H9 (cell line): ENCODE measurements at places on chromosomes 3 and 15.

DNA sequence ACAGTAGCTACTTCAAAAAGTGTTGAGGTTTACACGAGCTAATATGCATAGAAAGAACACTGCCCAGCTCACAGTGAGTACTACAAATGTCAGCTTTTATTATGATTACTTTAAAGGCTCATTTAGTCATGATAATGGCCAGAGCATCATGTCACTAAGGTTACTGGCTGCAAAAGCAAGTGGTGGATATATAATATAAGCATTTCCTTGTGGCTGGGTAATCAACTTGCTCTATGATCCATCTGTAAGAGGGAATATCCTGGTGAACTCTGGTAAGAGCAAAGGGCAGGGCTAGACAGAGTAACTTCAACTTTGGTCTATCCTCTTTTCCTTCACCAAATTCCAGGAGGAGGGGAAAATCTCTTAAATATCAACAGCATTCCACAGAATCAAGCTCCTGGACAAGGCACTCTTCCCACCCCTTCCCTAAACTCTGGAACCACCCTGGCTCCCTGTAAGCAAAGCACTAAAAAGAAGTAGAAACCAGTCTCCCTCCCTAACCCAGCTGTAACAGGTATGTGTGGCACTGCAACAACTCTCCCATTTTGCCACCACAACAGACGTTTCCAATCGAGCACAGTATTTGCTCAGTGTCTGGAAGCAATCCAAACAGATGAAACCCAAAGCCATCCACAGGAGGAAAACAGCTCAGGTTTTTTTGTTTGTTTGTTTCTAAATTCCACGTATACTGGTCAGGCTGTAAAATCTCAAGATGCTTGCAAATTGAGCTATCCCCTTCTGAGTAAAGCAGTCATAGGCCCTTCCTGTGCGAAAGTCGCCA, 13.4 kb downstream of the B4GALT4 start:
- H3K36me3 ChIP-seq = peaks cover 75% of the 10 kb centered on the region
- H3K27me3 ChIP-seq = no peaks in the 10 kb centered on the region
- H3K4me1 ChIP-seq = no peaks in the 10 kb centered on the region
- no peak overlapping the region for H3K4me3 ChIP-seq

DNA sequence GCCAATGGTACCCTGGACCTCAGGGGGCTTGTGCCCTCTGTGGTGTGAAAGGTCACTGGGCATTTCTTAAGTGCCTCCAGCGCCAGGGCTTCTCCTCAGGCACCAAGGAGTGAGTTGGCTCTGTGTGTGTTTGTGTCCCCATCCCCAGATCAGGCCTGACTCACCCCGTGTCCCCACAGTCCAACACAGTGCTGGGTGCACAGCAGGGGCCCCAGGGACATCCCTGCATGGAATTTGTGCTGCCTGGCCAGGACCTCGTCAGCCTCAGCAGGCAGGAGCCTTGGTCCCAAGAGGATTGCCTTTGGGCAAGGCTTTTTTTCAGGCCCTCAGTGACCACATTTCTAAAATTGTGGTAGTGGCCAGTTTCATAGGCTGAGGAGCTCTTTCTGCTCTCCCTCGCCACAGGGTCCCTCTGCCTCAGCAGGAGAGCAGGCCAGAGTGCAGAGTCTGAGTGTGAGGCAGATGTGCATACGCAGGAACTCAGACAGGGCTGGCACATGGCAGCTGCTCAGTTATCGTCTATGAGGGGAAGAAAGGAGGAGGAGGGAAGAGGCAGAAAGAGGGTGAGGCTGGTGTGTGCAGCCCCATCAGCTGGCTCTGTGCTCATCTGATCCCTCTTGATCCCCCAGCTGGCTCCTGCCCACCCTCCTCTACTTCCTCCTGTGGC, 215.6 kb downstream of the RPLP1 start:
- DNase-seq = no peak
- H3K27ac ChIP-seq = no peak overlapping the region
- H3K4me3 ChIP-seq = no peak overlapping the region
- no peaks in the 10 kb centered on the region for H3K27me3 ChIP-seq
- no peaks in the 10 kb centered on the region for H3K4me1 ChIP-seq

DNA sequence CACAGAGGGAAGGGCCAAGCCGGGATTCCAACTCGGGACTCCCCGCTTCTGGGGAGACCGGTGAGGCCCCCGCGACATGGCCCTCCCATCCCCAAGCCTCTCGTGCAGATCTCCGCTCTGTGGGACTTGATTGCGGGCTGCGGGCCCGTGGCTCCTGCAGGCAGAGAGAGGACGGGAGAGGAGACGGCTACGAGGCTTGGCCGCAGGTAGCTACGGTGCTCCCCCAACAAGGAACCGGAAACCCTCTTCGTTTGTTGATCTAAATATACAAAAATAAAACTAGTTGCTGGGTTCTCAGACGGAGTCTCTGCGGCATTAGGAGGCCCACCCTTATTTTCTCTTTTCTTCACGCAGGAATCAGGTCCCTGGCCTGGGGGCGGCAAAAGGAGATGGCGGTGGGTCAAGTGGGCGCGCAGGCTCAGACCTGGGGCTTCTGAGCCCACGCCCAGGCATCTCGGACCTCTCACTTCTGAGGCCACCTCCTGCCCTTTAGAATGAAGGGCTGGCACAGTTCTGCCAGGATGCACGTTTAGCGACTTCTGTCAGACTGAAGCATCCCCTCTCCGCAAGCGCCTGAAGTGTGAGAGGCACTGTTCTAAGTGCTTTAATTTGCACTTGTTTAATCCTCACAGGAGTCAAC, 10.9 kb downstream of the GNB5 start:
- H3K36me3 ChIP-seq = no peaks in the 10 kb centered on the region; the same call in 2 of the 3 replicates
- H3K4me1 ChIP-seq = peaks cover 4% of the 10 kb centered on the region; the same call in 1 of the 2 replicates
- no peak for DNase-seq
- no peak overlapping the region for H3K27ac ChIP-seq
- H3K4me3 ChIP-seq = peak overlapping the region; percentile 85

DNA sequence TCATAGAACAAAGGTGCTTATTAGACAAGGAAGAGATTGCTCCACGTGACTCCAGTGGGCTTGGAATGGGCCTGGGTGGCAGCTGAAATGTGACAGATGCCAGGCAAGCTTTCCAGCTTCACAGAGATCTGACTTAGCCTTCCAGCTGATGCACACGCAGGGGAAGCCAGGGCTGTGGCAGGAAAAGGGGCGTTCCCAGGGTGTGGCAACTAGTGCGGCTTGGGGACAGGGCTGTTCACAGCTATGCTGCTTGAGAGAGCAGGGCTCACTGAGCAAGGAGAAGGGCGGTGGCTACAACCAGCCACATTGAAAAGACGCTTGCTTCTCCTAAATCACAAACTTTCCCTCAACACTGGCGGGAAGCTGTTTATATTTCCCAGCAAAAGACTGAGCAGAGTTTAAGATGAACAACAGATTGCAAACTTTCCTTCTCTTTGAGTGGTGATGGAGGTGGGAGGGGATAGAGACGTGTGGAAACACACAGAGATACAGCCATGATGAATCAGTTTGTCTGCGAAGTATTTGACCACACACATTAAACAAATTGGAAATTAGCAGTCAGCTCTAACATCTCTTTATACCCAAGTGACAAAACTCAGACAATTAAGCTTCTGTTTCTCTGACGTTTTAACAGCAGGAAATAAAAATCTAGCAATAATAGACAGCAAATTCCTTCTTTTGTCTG, 127.5 kb downstream of the BDH1 start:
- no peak overlapping the region for H3K4me3 ChIP-seq
- no peak for DNase-seq
- H3K36me3 ChIP-seq = no peaks in the 10 kb centered on the region
- H3K27me3 ChIP-seq = no peaks in the 10 kb centered on the region

- peaks cover 10% of the 10 kb centered on the region; the same call in 1 of the 2 replicates for H3K36me3 ChIP-seq
- no peak overlapping the region for H3K4me3 ChIP-seq
- H3K4me1 ChIP-seq = peaks cover 2% of the 10 kb centered on the region; the same call in 1 of the 2 replicates
- H3K27ac ChIP-seq = no peak overlapping the region
- no peak for DNase-seq
These were observed 9.1 kb downstream of the GRM2 start for GRCh38 chr3:51715977-51716294.

GRCh38 chr3:193987186-193987585, 148.8 kb upstream of the HES1 start:
- peaks cover 3% of the 10 kb centered on the region; the same call in 1 of the 3 replicates for H3K36me3 ChIP-seq
- H3K27me3 ChIP-seq = no peaks in the 10 kb centered on the region
- no peak for DNase-seq
- H3K4me1 ChIP-seq = no peaks in the 10 kb centered on the region

DNA sequence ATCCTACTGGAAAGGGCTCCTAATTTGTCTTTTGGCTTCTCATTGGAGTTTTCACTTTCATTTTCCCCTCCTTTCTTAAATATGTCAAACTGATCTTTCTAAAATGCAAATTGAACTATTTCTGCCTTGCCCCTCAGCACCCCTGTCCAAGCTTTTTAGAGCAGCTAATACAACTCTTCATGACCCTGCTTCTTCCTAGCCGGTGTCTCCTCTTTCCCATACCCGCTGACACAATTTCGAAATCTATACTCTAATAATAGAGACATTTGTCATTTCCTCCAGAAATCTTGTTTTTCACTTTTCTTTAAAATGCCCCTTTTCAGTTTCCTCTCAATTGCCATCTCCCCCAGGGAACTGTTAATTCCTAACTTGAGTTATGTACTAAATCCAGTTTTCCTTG, 2.9 kb upstream of the EPHA3 start:
- H3K4me1 ChIP-seq = no peaks in the 10 kb centered on the region
- no peak for DNase-seq
- no peak overlapping the region for H3K4me3 ChIP-seq
- H3K27ac ChIP-seq = no peak overlapping the region

DNA sequence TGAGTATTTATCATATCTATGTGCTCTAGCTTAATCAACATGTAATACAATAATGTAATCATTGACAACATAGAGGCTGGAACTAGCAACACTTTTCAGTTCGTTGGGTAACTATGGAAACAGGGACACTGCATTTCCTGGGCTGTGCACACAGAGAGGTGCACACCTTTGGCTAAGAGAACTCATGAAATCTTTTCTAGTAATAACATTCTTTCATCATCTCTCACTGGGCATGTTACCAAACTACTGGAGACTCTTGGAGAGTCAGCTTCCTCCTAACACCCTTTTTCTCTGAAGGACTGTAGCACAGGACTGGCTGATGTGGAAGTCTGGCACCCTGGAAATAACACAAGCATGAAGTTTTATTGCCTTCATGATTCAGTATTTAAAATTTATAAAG, 135.6 kb downstream of the KCNMB2 start:
- H3K27ac ChIP-seq = no peak overlapping the region
- no peak overlapping the region for H3K4me3 ChIP-seq
- DNase-seq = no peak

- no peak for DNase-seq
- no peak overlapping the region for H3K4me3 ChIP-seq
- no peak overlapping the region for H3K27ac ChIP-seq
- peaks cover 2% of the 10 kb centered on the region; the same call in 1 of the 2 replicates for H3K4me1 ChIP-seq
- no peaks in the 10 kb centered on the region for H3K36me3 ChIP-seq
- H3K27me3 ChIP-seq = no peaks in the 10 kb centered on the region
These were observed 45.5 kb downstream of the NEK11 start for GRCh38 chr3:131072099-131072559.

DNA sequence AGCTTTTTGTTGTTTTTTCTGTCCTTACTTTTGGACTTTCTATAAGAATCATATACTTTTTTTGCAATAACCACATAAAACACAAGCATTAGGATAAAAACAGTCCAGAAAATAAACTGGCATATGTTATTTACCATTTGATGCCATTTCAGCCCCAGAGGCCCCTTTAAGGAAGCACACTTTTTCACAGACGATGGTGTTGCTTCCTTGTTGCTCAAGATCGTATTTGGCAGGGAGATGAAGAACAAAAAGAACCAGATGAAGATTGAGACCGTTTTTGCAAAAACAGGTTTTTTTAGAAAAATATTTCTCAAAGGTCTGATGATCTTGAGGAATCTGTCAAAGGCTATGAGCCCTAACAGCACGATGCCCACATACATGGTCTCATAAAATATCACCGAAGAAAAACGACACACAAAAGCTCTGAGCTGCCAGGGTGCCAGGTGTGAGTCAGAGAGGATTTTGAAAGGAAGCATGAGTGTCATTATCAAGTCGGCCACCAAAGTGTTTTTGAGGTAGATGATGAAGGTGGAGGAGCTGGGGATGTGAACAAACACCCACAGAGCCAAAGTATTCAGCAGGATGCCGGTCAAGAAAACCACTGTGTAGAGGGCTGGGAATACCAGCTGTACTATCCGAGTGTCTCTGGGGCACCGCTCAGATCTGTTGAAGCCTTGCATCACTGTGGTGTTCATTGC, 902 bp downstream of the P2RY13 start:
- no peaks in the 10 kb centered on the region for H3K27me3 ChIP-seq
- no peak overlapping the region for H3K4me3 ChIP-seq
- H3K27ac ChIP-seq = no peak overlapping the region
- no peak for DNase-seq
- H3K4me1 ChIP-seq = no peaks in the 10 kb centered on the region
- no peaks in the 10 kb centered on the region for H3K36me3 ChIP-seq

DNA sequence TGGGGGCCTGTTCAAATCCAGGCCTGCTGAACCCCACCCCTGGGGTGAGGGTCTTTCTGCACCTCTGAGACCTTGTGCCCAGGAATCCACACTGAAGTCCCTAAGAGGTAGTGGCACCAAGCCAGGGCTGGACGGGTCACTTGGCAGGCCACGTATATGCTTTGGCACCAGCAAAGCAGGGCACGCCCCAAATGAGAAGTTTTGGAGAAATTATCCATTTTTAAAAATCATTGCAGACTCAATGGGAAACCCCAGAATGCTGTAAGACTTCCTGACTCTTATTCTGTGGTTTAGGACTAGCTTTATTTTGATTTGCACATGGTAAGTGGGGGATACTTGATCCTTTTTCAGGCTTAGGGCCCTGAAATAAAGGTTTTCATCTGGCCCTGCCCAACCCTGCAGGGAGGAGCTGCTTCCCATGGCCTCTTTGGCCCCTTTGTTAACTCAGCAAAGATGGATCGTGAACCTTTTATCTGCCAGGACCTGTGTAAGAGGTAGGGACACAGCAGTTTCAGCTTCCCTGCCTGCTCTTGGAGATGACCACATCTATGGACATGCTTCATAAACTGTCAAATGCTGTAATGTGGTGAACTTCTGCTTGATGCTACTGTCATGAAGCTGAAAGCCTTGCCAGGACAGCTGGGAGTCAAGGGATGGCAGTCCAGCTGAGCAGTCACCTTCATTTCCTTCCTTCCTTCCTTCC, 88.0 kb downstream of the HMG20A start:
- no peak overlapping the region for H3K4me3 ChIP-seq
- no peak overlapping the region for H3K27ac ChIP-seq
- no peak for DNase-seq
- H3K36me3 ChIP-seq = 0 out of 2 replicates have a peak, but pooled peaks cover 2% of the 10 kb centered on the region

- no peaks in the 10 kb centered on the region for H3K27me3 ChIP-seq
- no peaks in the 10 kb centered on the region for H3K4me1 ChIP-seq
- no peak for DNase-seq
- peak overlapping the region; percentile 91 for H3K4me3 ChIP-seq
- H3K36me3 ChIP-seq = no peaks in the 10 kb centered on the region
These were observed 1.2 kb upstream of the ZBTB20 start for GRCh38 chr3:115148142-115148790.

DNA sequence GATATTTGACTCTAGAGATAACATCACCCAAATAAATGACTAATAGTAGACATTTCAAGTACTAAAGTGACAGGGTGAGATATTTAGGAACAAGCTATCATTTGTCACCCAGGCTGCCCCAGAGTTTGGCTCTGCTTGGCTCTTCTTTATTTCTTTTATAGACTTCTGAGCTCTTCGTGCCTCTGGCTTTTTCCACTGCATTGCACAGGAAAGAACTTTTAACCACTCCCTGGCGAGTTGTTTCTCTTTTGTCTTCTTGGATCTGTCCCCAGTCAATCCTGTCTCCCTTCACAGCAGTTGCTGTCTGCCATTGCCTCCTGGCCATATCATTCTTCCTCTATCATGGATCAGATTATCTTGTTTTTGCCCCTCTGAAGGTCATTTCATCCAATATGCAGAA, 339.2 kb upstream of the DCBLD2 start:
- no peak for DNase-seq
- H3K4me3 ChIP-seq = no peak overlapping the region
- H3K27me3 ChIP-seq = no peaks in the 10 kb centered on the region
- no peaks in the 10 kb centered on the region for H3K4me1 ChIP-seq
- peaks cover 3% of the 10 kb centered on the region for H3K36me3 ChIP-seq
- no peak overlapping the region for H3K27ac ChIP-seq
